ENCODE measurements at places on chromosomes 4 and X. TPM values are rescaled to one million over a fixed set of nuclear protein-coding genes. Genes with fewer than 3 reads are reported as not detected.

The HSD17B13 gene
- not detected for total RNA-seq

The GATA1 gene
- total RNA-seq: not detected

The EDNRA gene
- 2.1 TPM for total RNA-seq

The LIAS gene
- total RNA-seq: 12.7 TPM

The IQSEC2 gene
- 8.4 TPM for total RNA-seq

The CFP gene
- 0.33 TPM for total RNA-seq

The ADAMTS3 gene
- total RNA-seq: 1.00 TPM

The NPNT gene
- total RNA-seq: not detected

The RHOXF2 gene
- total RNA-seq: not detected

The GPR143 gene
- 186 TPM for total RNA-seq

The GPR78 gene
- not detected for total RNA-seq

The NSUN7 gene
- total RNA-seq: 0.73 TPM

The SPANXN5 gene
- total RNA-seq: not detected

The CXCL5 gene
- total RNA-seq: 39.8 TPM

The IL1RAPL2 gene
- total RNA-seq: not detected
